HFFc6 (cell line): ENCODE measurements at places on chromosomes 2 and 18. TPM values are rescaled to one million over a fixed set of nuclear protein-coding genes. Genes with fewer than 3 reads are reported as not detected.

Gene RNF125
- total RNA-seq, result 0.14 to 0.43 TPM (median 0.20 TPM) in 3 replicates

Gene CRYBA2
- total RNA-seq, result not detected in 3 replicates

GRCh38 chr2:33913071-33913616 lies 314.0 kb upstream of the FAM98A start:
- no peak for DNase-seq

GRCh38 chr2:48147719-48148118 lies 241.4 kb upstream of the FBXO11 start:
- no peak for DNase-seq

GRCh38 chr2:67255933-67256615 lies 141.1 kb upstream of the ETAA1 start:
- peak; percentile 59 for DNase-seq

DNA sequence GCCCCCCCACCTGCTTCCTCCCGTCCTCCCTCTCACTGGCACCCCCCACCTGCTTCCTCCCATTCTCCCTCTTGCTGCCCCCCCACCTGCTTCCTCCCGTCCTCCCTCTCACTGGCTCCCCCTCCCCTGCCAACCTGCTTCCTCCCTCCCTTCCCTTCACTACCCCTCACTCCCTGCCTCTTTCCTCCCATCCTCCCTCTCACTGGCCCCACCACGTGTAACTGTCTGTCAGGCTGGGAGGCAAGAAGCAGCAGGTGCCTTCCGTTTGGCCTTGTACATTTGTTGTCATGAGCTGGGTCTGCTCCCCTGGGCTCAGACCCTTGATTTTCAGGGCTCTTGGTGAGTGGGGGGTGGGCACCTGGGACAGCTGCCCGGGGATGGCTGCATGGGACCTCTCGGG lies 19.1 kb downstream of the RTP5 start:
- DNase-seq, result no peak

GRCh38 chr18:58943896-58944295 lies 79.2 kb downstream of the ZNF532 start:
- no peak for DNase-seq

- peak; percentile 12 for DNase-seq
These were observed 10.1 kb downstream of the IWS1 start for GRCh38 chr2:127516041-127516762.

GRCh38 chr2:218856167-218856895 lies 3.3 kb upstream of the WNT6 start:
- DNase-seq, result no peak

GRCh38 chr2:46135958-46136357 lies 161.2 kb upstream of the EPAS1 start:
- DNase-seq, result peak; percentile 61

Gene SMC6
- total RNA-seq, result 13.4 to 15.5 TPM (median 14.6 TPM) in 3 replicates

Gene CHPF
- total RNA-seq, result 137 to 190 TPM (median 150 TPM) in 3 replicates

- no peak for DNase-seq
These were observed 2.6 kb downstream of the SEC11C start for GRCh38 chr18:59142274-59142673.

- peak; percentile 46 for DNase-seq
These were observed 81.6 kb downstream of the HS6ST1 start for GRCh38 chr2:128237081-128237534.

GRCh38 chr2:26438526-26438925 lies 36.8 kb downstream of the DRC1 start:
- DNase-seq, result peak; percentile 5

GRCh38 chr2:133825778-133826177 lies 257.5 kb upstream of the NCKAP5 start:
- no peak for DNase-seq

Gene NXPH2
- total RNA-seq, result not detected in 3 replicates
